ENCODE measurements at places on chromosomes 5 and 9.
A peak's percentile ranks its signal among the peaks of the same experiment; 100 is the strongest.

DNA sequence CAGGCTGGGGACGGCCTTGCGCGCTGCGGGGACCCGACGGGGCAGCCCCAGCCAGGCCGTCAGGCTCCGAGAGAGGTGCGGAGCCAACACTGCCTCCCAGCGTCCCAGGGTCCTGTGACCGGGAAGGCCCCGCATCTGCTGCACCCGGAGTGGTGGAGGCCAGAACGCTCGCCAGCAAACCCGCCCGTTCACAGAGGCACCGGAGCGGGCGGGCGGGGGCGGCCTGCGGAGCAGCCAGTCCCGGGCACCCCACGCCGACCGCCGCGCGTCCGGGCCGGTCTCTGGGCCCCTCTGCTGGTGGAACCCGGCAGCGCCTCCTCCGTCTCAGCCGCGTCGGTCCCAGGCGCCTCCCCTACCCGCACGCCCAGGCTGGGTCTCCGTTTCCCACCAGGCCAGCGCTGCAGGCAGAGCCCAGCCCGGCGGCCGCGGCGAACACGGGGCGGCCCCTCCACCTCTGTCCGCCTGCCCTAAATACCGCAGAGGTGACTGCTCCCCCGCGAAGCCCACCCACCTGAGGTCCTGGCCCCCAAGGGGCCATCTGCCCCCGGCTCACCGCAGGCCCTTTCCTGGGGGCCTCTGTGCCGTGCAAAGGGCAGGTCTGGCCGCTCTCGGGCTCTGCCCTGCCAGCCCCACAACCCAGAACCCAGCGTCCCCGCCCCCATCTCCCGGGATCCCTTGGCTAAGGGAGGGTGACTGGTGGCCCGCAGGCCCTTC lies 15.9 kb downstream of the EXD3 start:
- DNase-seq = peak; percentile 81

GRCh38 chr5:61298580-61298979 lies 33.5 kb upstream of the ZSWIM6 start:
- DNase-seq = no peak

DNA sequence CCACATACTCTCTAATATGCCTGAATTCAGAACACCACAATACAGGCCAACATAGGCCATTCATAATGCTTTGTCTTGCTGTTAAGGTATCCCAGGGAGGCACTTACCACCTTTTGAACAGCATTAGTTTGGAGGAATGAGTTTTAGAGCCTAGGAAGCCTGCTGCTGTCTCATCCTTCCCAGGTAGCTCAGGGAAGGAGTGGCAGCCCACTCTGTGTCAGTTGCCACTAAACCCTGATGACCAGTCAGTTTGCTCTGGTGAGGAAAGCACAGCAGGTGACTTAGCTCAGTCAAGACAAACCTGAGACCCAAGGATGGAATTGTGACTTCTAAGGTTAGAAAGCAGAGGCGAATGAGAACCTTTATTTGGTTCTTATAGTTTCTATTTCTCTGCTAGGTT lies 337.4 kb upstream of the ATP10B start:
- no peak for DNase-seq

DNA sequence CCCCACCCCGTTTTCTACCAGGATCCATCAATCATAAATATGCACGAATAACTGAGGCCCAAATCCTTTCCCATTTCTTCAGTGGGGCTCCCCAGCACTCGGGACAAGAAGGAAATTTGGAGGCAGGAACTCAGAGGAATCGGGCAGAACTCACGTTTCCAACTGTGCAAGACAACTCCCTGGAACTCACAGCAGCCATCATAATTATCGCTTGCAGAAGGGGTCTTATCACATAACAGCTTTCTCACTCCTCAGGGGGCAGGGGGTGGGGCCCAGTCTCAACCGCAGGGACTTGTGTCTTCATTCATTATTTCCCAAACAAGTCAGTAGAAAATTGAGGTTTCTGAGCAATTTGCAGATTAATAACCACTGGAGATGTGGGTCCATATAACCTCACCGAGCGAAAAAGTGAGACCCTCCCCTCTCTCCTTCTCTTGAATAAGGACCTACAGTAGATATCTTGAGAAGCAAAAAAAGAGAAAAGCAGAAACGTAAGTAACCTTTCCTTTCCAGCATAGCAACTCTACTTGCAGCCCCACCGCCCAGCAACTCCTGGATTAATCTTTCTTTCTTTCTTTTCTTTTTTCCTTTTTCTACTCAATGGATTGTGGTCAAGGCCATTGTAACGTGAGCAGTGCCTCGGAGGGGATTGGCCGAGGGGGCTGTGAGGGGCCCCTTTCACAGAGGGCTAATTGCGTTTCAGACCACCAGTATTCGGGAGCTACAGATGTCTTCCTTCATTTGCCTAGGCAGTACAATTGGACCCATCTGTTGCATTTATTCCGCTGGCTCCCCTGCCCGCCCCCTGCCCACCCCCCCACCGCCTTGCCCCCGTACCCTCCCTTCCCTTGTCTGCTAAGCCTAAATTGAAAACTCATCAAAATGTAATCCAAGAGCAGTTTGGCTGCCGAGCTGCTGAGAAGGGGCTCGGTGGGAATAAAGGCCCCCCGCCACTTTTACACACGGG lies 24.7 kb upstream of the TIFAB start:
- DNase-seq = no peak

DNA sequence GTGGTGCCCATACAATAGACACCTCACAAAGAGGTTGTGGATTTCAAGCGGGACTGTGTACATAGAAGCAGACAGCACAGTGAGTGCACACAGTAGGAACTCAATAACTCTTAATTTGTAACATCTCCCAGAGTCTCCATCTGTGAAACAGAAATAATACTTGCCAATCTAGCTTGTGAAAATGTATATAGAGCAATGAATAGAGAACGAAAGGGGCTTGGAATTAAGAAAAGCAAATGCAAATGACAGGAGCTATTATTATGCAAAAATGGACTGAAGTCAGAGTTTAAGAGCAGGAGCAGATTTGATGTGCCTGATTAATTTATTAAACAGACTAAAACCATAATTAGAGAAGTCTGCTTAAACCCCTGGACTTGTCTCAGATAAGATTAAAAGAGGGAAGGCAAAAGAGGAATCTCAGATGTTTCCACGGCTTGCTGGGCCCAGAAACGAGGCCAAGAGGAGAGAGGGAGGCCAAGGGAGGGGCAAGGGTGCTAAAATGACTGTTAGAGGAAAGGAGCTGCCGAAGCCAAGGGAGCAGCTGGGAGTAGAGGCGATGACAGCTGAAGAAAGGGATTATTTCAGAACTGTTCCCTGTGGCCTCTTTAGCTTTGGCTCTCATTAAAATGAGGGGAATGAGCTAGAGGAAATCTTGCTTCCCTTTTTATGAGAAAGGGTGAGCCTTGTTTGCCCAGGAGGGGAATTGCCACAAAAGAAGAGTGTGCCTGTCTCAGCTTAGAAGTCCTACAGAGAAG lies 72.1 kb downstream of the FEM1C start:
- peak; percentile 82 for DNase-seq

GRCh38 chr5:158843305-158843704 lies 256.4 kb downstream of the EBF1 start:
- DNase-seq = peak; percentile 80

DNA sequence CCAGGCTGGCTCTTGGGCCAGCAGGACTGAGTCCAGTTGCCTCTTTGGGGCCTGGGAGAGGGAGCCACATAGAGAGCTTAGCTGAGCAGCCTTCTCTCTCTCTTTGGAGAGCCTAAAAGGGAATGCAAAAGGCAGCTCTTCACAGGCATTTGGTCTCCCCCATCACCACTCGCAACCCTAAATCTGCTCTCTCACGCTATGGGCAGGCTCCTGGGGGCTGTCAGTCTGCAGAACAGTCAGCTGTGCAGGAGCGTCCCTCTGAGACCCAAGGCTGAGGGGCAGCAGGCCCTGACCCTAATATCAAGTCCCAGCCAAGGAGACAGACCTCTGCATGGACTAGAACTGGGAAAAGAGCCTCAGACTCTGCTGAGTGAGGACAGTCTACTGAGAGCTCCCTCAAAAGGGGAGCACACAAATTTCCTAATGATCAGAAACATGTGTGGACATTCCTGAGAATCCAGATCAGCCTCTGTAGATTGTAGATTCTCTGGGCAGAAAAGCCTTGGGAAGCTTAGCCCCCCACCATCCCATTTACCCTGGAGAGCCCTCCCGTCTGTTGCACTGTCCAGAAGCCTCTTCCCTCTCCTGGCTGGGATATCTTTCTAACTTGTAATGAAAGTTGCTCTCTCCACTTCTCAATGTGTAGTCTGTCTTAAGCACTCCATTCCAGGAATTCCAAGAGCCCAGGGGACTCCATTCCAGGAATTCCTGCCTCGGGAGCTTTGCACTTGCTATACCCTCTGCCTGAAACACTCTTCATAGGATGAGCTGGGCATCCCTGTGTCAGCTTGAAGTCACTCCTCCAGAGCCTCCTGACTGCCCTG lies 79.4 kb downstream of the FAM114A2 start:
- DNase-seq = peak; percentile 9

GRCh38 chr5:126348855-126349635 lies 74.2 kb upstream of the GRAMD2B start:
- DNase-seq = no peak

- DNase-seq = peak; percentile 7
Observed at GRCh38 chr5:2960294-2960693, 208.8 kb upstream of the IRX2 start.

DNA sequence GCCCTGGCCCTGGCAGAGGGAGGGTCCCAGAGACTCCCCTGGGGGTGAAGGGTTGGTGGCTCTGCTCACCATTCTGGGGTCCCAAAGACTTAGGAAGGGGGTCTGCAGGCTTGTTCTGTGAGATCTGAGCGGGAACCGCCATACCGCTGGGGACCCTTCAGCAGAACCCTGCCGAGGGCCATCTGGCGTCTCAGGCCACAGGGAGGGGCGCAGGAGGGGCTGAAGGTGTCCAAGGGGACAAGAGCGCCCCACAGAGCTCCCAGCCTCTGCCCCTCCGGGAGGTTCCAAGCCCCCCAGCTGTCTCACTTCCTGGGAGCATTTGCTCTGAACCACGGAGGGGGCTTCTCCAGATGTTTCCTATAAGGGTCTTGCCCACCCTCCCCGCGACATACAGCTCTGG lies 4.8 kb downstream of the FIBCD1 start:
- DNase-seq = no peak

- no peak for DNase-seq
Observed at GRCh38 chr5:95812074-95812471, 10.5 kb downstream of the GLRX start.

GRCh38 chr9:107807183-107807582 lies 317.6 kb upstream of the KLF4 start:
- DNase-seq = no peak

GRCh38 chr9:37412431-37413151 lies 9.9 kb upstream of the GRHPR start:
- peak; percentile 80 for DNase-seq

- DNase-seq = no peak
Observed at GRCh38 chr5:148848393-148849031, 22.1 kb downstream of the ADRB2 start.

DNA sequence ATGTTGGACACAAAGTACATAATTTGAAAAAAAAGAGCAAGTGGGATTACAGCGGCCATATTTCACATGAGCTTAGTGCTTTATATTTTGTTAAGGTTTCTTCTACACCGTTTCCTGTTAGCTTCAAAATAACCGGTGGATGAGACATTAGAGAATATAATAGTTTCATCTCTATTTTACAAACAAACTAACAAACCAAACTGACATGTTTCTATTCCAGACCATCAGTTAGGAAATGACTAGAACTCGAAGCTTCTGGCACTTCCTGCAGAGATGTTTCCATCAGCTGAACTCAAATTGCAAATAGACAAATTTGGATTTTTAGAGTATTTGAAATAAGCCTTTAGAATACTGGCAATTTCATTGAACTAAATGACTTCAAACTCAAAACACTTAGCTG lies 86.5 kb downstream of the MTRR start:
- no peak for DNase-seq

DNA sequence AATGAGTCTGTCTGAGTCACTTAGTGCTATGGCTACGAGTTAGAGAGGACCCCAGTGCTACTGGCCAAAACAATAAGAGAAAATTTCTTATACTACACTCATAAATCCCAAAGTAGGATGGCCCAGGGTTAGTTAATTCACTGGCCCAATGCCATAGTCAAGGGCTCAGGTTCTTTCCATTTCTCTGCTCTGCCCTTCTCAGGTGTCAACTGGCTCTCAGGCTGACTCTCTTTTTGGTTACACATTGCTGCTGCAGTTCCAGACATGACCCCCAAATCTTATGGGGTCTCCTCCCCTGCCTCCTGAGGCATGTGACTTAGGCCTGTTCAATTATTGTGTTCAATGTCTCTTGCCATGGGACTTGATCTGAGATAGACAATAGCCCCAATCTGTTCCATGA lies 70.4 kb downstream of the ARHGEF37 start:
- DNase-seq = no peak

- DNase-seq = no peak
Observed at GRCh38 chr5:74334762-74335384, 305.7 kb downstream of the ENC1 start.

- DNase-seq = no peak
Observed at GRCh38 chr5:60503771-60504170, 196.2 kb downstream of the DEPDC1B start.
